ENCODE measurements at places on chromosomes 2 and 18.
A peak's percentile ranks its signal among the peaks of the same experiment; 100 is the strongest.

GRCh38 chr2:233354971-233355574 lies 779 bp downstream of the DGKD start:
- no peak for DNase-seq

DNA sequence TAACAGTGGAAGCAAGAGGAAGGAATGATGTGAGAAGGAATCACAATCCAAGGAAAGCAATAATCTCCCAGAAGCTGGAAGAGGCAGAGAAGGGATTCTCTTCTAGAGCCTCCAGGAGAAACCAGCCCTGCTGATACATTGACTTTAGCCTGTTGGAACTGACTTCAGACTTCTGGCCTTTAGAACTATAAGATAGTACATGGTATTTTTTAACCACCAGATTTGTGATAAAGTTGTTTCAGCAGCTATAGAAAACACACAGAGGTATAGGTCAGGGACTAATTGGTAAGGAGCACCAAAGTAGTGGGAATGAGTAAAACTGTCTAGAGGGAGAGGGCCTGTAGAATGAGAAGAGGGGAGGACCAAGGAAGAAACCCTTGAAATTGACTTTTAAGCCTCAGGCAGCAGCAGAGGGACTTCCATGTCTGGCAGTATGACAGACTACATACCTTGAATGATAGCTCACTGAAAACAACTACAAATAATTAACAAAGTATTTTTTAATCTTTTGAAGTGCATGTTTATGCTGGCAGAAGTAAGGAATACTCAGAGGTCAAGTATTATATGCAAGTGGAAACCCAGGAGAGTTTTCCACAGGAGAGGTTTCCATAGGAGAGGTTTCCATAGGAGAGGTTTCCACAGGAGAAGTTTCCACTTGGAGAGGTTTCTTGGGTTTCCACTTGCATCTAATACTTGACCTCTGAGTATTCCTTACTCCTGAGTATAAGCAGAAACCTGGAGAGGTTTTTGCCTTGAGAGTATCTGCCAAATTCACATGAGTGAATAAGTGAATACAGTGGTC lies 33.8 kb upstream of the TMEM17 start:
- no peak for DNase-seq

DNA sequence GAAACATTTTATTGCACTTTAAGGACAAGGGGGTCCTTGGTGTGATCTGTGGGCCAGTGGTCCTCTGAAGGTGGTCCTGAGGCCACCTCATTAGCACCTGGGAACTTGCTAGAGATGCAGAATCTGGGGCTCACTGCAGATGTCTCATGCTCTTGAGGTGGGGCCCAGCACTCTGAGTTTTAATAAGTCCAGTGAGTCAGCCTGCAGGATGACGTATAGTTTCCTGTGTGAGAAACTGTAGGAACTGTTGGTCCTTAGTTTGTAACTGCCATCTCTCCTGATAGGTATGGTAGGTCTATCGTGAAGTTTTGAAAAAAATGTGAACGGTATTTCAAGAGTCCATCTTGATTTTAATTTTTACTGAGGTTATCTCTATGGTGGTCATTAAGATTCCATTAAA lies 2.8 kb downstream of the TRPM8 start:
- DNase-seq = no peak

GRCh38 chr2:28665041-28665704 lies 86.5 kb upstream of the PPP1CB start:
- DNase-seq = no peak

DNA sequence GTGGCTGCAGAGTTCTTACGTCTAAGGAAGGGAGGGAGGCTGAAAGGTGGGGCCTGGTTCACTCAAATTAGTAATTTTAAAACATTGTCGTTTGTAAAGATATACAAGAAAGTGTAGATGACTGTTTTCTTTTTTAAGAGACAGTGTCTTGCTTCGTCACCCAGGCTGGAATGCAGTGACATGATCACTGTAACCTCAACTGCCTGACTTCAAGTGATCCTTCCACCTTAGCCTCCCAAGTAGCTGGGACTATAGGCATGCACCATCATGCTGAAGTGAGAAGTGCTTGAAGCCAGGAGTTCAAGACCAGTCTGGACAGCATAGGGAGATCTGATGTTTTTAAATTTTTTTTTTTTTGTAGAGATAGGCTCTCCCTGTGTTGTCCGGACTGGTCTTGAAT lies 52.9 kb downstream of the HNRNPLL start:
- DNase-seq = no peak

DNA sequence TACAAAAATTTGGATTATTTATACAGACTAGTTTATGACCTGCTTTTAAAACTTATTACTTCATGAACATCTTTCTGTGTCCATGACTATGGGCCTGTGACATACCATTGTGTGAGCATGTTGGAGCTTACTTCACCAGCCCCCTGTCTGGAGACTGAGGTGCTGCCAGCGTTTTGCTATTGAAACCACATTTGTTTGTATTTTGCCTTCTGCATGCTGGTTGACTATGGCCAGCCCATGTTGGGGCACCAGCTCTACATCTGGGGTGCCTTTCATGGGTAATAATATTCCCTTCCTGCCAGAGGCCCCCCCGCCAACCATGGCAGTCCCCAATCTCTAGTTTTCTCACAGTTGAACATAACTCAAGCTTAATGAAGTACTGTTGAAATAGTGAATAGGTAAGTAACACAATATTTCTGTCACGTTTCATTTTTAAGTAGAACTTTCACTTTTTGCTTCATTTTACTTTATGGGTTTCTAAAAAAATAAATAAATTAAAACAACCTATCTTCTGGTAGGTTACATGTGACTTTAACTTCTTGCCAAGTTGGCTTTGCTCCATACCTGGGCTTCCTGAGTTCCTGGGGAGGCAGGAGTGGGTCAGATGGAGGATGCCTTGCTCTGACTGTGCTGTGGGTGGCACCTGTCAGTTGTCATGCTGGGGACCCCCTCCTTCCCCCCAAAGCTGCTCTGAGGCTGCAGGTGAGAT lies 63.9 kb downstream of the DGKD start:
- no peak for DNase-seq

DNA sequence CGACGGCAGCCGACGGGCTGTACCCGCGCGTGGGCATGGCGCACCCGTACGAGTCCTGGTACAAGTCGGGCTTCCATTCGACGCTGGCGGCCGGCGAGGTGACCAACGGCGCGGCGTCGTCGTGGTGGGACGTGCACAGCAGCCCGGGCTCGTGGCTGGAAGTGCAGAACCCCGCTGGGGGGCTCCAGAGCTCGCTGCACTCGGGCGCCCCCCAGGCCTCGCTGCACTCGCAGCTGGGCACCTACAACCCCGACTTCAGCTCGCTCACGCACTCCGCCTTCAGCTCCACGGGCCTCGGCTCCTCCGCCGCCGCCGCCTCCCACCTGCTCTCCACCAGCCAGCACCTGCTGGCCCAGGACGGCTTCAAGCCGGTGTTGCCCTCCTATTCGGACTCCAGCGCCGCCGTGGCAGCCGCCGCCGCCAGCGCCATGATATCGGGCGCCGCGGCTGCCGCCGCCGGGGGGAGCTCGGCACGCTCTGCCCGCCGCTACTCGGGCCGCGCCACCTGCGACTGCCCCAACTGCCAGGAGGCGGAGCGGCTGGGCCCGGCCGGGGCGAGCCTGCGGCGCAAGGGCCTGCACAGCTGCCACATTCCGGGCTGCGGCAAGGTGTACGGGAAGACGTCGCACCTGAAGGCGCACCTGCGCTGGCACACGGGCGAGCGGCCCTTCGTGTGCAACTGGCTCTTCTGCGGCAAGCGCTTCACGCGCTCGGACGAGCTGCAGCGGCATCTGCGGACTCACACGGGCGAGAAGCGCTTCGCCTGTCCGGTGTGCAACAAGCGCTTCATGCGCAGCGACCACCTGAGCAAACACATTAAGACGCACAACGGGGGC lies 2.0 kb downstream of the SP9 start:
- peak; percentile 85 for DNase-seq

DNA sequence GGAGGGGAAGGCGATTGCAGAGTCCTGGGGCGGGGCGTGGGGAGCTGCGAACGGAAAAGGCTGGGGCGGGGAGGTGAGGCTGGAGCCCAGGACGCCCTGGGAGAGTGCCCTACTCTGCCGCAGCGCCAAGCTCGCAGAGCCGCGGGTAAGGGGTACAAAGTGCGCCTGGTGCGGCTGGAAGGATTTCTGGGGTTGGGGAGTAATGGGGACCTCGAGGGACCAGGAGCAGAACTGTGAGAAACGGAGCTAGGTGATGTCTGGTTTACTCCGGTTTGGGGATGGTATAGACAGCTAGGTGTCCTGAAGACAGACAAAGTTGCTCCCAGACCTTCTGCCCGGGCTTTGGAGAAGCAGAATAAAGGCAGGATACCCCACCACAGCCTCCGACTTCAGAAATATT lies 718 bp upstream of the NXPH2 start:
- no peak for DNase-seq

- DNase-seq = no peak
Observed at GRCh38 chr18:55920063-55920462, 332.1 kb upstream of the TCF4 start.

- no peak for DNase-seq
Observed at GRCh38 chr2:140882671-140883620, 1247.9 kb downstream of the LRP1B start.

- DNase-seq = no peak
Observed at GRCh38 chr2:236015171-236015570, 153.0 kb downstream of the GBX2 start.

DNA sequence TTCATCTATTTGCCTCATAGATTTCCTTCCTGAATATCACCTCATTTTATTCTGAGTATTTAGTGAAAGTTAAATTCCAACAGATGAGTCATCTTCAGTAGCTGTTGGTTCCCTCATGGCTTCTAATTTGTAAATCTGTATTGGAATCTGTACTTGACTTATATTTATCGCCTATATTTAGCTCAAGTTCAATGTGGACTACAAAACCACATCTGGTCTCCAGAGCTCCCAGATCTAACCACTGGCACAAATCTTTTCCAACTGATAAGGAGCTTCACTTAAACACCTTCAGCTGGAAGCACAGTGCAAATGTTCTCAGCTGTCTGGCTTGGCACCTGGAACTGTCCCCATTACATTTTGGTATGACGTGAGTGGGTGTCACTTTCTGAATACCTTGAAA lies 82.8 kb upstream of the DSEL start:
- DNase-seq = no peak

- no peak for DNase-seq
Observed at GRCh38 chr18:76866666-76867065, 44.3 kb downstream of the ZNF236 start.

DNA sequence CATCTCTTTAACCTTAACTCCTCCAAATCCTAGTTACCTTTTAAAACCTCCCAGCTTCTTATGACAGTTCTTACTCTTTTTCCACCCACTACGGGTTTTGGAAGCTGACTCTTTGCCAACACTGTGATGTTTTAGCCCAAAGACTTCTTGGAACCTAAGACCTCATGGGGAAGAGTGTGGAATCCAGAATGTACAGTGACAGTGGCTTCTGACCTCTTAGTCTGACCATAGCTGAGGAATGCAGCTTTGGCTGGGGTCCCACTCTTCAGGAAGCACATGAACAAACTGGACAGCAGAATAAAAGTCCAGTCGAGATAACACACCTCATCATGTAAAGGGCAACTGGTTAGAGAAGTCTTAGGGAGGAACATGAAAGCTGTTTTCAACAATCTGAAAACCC lies 161.1 kb upstream of the PKDCC start:
- DNase-seq = no peak

GRCh38 chr18:70044632-70045031 lies 97.0 kb upstream of the CD226 start:
- DNase-seq = peak; percentile 84

DNA sequence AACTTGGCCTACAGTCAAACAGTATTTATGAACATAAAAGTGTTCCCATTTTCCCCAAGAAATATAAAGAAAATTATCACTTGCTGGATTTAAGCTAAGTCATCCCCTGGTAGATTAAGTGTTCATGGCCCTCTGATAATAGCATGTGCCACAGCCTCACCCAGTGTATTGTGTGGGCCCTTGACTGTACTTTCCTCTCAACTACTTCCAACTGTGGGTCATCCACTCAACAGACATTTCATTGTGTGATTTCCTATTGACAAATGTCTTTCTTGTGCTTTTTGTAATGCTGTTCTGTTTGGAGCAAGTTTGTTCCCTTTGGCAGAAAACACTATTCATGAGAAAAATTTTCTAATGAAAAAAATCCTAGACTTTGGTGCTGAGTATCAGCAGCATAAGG lies 48.4 kb upstream of the TMEM17 start:
- no peak for DNase-seq

DNA sequence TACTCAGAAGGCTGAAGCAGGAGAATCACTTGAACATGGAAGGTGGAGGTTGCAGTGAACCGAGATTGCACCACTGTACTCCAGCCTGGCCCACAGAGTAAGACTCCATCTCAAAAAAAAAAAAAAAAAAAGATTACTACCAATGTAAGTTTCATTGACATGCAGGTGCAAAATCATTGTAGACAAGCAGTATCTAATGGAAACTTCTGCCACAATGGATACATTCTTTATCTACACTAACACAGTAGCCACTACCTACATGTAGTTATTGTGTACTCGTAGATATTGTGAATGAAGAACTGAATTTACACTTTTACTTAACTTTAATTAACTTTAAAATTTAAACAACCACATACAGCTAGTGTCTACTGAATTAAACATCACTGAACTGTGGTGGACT lies 10.6 kb downstream of the PPP3R1 start:
- DNase-seq = no peak

DNA sequence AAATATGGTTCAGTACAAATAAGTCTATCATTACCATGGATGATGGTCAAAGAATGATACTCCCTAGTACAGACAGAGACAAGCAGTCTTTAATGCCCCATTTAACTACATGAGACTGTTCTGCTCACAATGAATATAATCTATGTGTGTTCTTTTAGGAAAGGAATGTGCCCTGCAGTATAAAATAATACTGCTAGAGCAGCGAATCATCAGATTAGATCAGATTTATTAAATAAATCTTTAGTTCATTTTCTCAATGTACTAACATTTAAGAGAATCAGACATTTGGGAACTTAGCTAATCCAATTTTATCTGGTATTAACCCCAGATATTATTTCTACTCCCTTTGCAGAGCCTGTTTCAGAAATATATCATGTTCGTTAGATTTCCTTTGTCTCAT lies 272.0 kb upstream of the GCFC2 start:
- DNase-seq = no peak

GRCh38 chr2:28393114-28393836 lies 617 bp downstream of the FOSL2 start:
- DNase-seq = peak; percentile 63

GRCh38 chr2:74009577-74009976 lies 24.9 kb downstream of the TET3 start:
- no peak for DNase-seq

DNA sequence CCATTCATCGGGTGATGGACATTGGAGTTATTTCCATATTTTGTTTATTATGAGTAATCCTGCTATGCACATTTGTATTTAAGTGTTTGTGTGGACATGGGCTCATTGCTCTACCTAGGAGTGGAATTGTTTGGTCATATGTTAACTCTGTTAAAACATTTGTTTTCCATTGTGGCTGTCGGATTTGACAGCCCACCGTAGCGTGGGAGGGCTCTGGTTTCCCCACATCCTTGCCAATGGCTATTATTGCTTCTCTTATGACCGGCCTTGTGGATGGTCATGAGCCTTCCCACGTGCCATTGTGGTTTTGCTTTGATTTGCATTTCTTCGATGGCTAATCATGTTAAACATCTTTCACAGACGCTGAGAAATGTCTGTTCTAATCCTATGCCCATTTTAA lies 92.0 kb downstream of the ZNF236 start:
- DNase-seq = no peak

GRCh38 chr18:8607776-8608742 lies 1.2 kb upstream of the RAB12 start:
- no peak for DNase-seq

- no peak for DNase-seq
Observed at GRCh38 chr18:42404151-42404550, 449.1 kb downstream of the PIK3C3 start.

- DNase-seq = no peak
Observed at GRCh38 chr18:53148123-53148522, 808.1 kb downstream of the DCC start.
